Stimulated activated CD4-positive, alpha-beta T cell treated with anti-CD3 and anti-CD28 coated beads, TNF-alpha, amount 100 ng/mL, for 1 hour (primary cell): ENCODE measurements at places on chromosomes 1 and 21.

DNA sequence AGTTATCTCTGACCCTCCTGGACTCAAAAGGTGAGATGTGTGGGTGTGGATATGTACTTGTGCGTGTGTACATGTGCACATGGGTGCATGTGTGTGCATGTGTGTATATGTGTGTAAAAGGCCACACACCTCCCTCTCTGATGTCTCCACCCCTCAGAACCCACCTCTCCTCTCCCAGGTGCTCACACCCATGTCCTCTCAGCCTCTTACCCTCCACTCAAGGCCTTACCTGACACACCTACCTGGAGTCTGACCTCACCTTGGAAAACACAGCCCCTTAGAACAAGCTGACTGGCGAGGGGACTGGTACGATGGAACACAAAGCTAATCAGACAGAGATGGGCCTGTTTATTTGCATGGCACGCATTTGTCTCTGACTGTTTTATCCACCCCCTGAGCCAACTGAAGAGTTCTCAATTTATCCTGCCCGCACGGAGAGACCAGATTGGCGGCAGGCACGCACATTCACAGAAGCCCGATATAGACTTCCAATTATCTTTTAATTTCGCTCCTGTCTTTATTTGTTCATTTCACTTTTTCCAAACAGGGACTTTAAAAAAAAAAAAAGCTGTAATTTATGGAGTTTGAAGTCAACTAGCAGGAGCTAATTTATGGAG is 6.1 kb upstream of the KLHDC7A start:
- no peak for DNase-seq

- no peak for DNase-seq
Measured at GRCh38 chr1:31567956-31568570, 8.3 kb upstream of the TINAGL1 start.

DNA sequence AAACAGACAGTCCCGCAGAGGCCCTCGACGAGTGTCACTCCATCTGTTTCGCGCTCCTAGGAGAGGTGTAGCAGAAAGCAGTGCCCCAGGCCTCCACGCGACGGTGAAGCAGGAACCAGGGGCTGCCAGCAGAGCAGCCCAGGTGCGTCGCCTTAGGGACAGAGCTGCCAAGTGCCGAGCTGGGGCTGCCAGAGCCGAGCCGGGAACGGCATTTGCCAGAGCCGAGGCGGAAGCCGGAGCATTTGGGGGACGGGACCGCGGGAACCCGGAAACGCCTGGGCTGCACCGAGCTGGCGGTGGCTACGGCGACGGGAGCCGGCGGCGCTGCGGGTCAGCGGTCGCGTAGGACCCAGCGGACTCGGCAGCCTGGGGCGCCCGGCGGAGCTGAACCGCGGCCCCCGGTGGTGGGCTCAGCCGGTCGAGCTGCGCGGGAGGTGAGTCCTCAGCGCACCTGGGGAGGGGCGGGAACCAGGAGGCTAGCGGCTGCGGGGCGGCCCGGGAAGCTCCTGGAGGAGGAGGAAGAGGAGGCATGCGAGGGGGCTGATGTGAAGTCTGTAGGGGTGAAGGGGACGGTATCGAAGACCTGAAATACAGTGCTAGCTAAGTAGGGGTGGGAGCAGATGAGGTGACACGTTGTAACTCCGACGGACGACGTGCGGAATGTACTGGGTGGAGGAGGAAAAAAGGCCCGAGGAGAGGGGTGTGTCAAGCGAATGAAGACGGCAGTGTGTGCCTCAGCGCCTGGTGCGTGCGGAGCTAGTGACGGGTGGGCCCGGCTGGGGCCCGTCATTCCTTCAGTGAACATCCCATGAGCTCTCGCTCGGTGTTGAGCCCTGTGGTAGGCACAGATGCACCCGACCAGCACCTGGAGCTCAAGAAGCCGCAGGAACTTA is at the start of gene SLC35A3:
Gene SLC35A3, plus strand, starts transcription at position 268 of the 893 bp plus-strand sequence. CDS start 23,559 bp downstream, outside the sequence.
- peak; percentile 26 for DNase-seq

GRCh38 chr1:212816567-212817278 is 25.0 kb downstream of the TATDN3 start:
- no peak for DNase-seq

DNA sequence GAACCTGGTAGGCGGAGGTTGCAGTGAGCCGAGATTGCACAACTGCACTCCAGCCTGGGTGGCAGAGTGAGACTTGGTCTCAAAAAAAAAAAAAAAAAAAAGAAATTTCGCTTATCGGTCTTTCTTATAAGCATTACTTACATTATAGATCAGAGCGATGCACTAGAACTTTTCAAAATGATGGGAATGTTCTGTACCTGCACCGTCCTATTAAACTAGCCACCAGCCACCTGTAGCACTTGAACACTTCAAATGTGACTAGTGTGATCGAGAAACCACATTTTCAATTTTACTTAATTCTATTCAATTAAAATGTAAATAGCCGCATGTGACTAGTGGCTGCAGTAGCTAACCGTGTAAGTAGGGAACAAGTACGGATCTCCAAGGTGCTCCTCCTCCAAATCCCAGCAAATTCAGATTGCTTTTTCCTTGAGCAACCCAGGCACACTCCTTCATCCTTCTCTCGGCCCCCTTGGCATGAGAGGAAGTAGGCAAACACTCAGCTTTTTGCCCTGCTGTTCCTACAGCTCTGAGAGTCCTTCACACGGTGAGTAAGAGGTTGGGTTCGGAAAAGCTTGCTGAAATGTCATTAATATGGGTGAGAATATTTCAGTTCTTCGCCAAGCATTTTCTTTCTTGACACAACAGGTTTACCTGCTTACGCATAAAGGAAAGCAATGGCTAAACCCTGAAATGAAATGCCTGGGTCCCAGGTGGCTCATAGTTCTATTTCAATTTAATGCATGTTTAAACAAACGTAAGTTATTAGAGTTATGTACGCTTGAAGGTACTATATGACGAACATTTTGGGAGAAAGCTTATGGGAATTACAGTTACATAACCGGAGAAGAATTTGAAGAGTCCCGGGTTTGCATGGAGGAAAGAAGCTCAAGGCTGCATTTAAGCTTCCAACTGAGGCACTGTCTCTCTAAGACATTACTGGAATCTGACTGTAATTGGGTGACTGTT is 69.5 kb upstream of the HUNK start:
- no peak for DNase-seq

DNA sequence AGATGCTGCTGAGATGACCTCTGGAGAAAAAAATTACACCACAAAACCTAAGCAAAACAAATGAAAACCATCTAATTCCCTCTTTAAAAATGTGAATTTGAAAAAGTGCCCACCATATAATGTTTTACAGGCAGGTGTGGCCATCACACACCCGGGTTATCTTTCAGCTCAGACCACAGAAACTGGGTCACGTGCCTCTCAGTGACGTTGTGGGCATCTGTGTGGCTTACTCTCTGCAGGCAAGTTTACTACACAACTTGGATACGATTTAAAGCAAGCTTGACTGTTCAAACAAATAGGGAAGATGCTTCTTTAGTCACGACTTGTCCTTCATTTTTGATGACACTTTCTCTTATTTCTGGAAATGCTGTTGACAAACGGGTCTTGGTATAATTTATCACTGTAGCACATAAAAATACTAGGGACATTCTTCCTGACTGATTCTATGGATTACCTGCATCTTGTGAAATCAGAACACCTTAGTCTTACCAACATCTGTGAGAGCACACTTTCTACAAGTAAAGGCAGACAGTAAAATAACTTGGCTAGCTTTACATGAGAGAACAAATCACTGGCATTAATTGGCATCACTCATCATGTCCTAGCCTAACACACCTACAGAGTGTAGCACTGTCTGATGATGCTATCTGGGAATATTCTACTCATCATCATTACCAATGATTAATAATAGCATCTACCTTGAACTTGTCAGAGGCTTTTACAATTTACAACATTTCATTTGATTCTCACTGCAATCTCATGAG is 89.3 kb upstream of the EDEM3 start:
- peak; percentile 26 for DNase-seq

DNA sequence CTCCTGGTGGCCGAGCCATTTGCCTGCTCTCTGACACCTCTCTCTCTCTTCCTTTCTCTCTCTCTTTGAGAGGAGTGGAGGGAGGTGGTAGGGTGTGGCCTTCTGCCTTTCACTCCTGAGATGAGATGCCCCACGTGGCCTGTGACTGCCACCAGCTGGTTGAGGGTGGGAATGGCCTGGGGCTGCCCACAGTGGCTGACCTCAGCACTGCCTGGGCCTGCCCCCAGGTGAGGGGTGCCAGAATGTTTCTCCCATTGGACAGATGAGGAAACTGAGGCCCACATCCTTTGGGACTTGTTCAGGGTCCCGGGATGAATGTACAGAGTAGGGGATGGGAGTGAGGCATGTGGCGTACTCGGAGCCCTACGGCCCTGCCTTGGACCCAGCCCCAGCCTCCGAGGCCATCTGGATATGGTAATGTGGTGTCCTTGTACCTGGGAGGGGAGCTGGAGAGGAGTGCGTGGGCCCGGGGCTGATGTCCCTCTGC is 12.7 kb upstream of the C1orf167 start:
- no peak for DNase-seq

DNA sequence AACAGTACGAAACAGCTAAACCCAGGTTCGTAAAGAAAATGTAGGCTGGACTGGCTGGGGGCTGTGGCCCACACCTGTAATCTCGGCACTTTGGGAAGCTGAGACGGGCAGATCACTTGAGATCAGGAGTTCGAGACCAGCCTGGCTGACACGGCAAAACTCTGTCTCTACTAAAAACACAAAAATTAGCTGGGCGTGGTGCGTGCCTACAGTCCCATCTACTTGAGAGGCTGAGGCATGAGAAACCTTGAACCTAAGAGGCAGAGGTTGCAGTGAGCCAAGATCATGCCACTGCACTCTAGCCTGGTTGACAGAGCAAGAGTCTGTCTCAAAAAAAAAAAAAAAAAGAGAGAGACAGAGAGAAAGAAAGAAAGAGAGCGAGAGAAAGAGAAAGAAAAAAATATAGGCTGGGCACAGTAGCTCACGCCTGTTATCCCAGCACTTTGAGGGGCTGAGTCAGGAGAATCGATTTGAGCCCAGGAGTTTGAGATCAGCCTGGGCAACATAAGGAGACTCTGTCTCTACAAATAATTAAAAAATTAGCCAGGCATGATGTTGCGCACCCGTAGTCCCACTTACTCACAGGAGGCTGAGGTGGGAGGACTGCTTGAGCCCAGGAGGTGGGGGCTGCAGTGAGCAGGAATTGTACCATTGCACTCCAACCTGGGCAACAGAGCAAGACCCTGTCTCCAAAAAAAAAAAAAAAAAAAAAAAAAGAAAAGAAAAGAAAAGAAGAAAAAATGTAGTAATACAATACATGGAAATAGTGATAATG is 35.7 kb downstream of the CAPZB start:
- DNase-seq: no peak

- DNase-seq: no peak
Measured at GRCh38 chr21:16676391-16676790, 836.5 kb upstream of the CXADR start.

GRCh38 chr21:46286648-46287002 is 483 bp downstream of the YBEY start:
- DNase-seq: no peak

DNA sequence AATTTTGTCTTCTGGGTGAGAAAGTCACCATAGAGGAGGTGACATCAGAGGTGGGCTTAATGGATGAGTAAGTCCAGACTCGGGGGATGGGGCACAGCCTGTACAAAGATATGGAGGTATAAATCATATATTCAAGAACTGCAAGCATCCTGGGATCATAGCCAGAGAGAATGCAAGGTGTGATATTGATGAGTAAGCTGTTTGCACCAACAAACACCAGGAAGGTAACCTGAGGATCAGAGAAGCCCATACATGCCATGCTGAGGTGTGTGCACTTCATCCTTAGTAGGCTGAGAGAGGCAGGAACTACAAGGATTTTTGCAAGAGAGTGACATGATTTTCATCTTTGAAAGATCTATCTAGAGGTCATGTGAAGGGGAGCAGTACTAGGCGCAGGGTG is 306.4 kb downstream of the HHAT start:
- no peak for DNase-seq

DNA sequence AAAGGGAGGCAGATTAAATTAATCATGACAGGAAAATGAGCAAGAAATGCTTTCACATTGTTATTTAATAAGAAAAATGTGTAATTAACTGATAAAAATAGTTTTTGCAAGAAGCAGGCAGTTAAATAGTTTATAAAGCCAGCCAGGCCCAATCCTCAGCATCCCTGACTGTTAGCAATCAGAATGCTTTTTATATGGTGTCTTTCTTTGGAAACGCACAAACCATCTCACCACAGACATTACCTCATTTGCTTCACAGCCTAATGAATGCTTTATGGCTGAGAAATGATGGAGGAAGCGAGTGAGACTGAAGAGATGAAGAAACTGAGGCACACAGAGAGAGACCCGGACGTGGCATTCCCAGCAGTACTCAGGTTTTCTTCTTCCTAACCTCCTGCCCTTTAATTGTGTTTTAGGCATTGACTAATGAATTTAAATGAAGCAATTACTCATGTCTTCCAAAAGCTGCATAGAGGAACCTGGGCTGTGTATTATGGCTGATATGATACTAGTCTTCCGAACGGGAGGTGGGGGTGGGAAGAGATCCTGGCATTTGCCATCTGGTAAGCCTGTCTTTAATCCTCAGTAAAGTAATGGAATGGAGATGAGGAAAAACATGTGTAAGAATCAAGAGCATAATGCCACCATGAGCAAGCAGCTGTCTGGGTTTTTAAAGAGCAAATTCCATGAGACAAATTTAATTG is 116.1 kb upstream of the LMO4 start:
- DNase-seq: no peak

- DNase-seq: no peak
Measured at GRCh38 chr1:89257041-89257440, 15.6 kb downstream of the GBP5 start.

GRCh38 chr1:53606197-53606596 is 132.8 kb downstream of the GLIS1 start:
- DNase-seq: no peak

- peak; percentile 52 for DNase-seq
Measured at GRCh38 chr1:156848461-156849150, 10.3 kb downstream of the INSRR start.

- DNase-seq: no peak
Measured at GRCh38 chr1:229264487-229264886, 6.4 kb upstream of the RAB4A start.

DNA sequence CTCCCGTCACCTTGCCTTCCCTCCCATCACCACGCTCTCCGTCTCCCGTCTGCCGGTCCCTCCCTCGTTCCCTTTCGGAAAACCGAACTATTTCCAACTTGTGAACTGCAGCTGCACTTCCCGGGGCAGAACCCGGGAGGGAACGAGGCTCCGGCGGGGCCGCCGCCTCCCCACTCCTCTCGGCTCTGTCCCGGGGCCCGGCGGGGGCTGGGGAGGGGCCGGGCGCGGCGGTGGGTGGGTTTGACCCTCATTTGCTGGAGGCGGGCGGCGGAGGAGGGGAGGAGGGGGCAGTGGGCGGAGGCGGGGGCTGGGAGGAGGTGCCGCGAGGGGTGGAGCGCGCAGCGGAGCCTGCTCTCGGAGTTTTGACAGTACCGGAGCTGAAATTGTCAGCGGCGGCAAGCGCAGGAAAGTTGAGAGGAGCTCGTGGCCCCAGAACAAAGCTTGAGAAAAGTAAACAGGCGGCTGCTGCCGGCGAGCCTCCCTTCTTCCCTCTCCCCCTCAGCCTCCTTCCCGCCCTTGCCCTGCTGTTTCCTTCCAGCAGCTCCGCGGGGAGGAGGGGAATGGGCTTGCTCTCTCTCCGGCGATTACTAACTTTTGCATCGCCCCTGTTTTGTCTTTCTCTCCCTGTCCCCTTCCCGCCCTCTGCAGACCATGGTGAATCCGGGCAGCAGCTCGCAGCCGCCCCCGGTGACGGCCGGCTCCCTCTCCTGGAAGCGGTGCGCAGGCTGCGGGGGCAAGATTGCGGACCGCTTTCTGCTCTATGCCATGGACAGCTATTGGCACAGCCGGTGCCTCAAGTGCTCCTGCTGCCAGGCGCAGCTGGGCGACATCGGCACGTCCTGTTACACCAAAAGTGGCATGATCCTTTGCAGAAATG is 2.9 kb downstream of the LMO4 start:
- DNase-seq: peak; percentile 30
